AML-193 (cell line): ENCODE measurements at places on chromosomes 1 and 21.
A peak's percentile ranks its signal among the peaks of the same experiment; 100 is the strongest.

DNA sequence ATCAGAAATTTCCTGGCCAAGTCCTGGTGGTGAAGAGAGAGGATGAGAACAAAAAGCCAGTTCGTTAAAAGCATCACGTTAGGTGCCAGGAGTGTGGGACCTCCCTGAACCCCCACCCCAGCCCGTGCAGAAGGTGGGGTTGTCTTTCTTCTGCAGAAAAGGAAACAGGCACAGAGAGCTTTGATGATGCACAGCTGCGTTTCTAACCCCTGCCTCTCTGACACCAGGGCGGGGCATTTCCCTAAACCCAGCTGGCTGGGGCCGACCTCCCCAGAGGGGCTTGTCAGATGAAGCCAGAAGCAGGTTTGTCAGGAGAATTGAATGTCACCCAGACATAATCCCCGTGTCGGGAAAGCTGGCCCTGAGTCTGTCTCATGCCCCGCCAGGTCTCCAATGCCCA lies 189.3 kb upstream of the EDN2 start:
- DNase-seq = no peak

DNA sequence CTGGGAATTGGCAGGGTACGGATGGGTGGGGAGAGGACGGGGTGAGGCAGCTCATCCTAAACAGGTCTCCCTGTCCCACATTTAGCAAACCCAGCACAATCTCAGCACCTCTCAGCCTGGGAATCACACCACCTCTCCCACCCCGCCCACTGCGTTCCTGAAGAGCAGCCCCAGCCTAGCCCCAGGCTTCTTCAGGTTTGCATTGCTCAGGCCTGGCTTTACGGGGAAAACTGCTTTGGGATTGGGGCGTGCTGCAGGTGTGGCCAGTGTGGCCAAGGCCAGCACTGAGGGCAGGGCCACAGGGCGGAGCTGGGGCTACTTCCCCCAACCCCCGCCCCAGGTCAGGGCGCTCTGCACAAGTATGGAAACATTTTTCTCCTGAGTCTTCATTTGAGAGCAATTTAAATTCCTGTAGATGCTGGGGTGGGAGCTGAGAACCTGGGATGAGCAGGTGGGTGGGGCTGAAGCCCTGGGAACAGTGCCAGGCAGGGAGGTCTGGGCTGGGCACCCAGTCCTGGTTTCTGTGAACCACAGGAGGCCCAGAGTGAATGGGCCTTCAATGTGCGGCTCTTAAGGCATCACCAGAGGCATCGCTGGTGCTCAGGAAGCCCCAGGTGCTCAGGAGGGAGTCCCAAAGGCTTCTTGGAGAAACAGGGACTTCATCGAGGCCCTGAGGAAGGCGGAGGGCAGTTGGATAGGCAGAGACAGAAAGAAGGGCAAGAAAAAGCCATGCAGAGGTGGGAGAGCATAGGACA lies 24.1 kb downstream of the TNNT2 start:
- no peak for DNase-seq

- DNase-seq = no peak
These were observed 6.4 kb downstream of the MGST3 start for GRCh38 chr1:165637427-165637826.

GRCh38 chr1:118925651-118926050 lies 62.5 kb downstream of the TBX15 start:
- DNase-seq = no peak

DNA sequence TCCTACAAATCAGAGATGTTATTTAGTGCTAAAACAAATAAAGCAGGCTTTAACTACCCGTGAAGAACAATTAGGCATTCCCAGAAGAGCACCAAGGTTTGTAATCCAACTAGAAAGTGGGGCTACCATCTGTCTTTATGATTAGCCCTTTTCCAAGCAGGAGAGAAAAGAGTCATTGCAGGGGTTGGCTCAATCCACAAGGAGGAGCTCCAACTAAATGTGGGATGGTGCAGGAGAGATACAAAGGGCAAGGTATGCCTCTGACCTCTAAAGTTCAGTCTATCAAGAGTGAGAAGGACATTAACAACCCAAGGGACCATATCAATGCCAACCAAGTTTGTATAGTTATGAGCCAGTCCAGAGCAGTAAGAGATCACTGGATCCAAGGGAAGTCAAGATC lies 382.7 kb upstream of the DUSP10 start:
- no peak for DNase-seq

DNA sequence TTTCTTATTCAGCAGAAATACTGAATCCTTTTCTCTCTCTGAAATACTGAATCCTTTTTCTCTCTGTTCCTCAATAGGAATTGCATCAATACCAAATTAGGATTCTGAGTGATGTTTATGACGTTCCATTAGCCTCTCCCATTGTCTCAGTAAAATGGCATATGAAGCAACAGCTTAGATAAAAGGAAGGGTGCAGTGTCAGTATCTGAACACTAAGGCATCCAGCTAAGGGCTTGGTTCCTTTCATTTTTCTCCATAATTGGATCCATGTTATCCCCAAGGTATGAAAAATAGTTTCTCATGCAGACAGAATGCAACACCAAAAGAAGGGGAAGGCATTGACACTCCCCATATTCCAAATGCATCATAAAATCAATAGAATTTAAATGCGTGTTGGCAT lies 61.5 kb upstream of the RAVER2 start:
- DNase-seq = no peak

DNA sequence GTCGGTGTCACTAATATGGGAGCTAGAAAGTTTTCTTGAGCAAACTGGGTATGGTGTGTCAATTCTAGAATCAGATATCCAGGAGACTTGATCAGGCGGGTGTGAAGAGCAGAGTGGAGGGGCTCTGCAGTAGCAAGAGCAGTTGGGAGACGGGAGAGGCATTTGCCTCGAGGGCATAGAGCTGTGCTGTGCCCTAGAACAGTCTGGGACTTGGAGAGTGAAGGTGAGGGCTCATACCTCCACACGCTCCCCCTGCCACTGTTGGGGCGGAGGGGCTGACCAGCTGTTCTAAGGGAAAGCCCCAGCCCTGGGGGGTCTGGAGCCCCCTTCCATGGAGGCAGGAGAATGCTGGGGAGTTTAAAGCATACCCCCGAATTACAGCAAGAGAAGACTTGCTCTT lies 33.8 kb downstream of the SIM2 start:
- no peak for DNase-seq

DNA sequence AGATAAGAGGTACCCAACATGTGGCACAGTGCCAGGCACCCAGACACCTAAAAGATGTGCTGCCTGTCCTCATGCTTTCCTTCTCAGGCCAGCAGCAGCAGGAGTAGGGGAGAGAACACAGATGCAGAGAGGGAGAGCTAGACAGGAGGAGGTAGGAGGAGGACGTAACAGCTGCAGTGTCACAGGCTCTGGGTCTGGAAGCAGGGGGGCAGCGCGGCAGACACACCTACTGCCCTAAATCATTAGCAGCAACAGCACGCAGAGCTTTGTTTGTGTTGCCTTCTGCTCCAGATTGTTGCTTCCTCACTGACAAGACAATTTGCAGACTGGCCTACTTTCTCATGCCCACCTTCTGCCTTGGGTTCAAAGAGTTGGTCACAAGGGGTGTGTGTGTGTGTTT lies 196.7 kb upstream of the DAB1 start:
- no peak for DNase-seq

- DNase-seq = no peak
These were observed 60.8 kb upstream of the PRRC2C start for GRCh38 chr1:171424494-171424893.

GRCh38 chr1:87844251-87844650 lies 515.6 kb downstream of the LMO4 start:
- no peak for DNase-seq

- no peak for DNase-seq
These were observed 91.7 kb downstream of the TPR start for GRCh38 chr1:186283374-186283773.

DNA sequence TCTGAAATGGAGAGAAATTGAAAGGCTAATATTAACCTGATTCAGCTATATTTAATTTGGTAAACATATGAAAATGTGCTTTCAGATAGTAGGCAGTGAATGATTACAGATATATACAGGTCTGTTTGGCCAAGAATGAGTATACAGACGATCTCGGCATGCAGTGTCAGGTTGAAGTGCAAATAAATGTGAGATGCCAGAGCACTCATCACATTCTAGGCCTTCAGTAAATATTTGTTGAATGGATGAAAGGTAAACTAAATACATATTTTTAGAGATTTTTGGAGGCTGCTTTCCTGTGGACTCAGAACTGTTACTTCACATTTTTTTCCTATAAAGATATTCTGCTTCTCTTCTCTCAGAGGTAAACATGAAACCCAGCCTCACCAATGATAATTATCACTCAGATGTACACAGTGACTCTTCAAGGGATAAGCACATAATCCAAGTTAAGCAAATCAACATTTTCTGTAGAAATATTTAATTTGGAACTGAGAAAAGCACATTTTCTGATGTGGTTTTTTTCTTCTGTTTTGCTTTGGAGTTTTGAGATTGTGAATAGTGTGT lies 702.9 kb downstream of the BRINP3 start:
- no peak for DNase-seq

GRCh38 chr1:111513410-111514020 lies 10.1 kb upstream of the ADORA3 start:
- DNase-seq = no peak

GRCh38 chr1:209041927-209042326 lies 541.6 kb upstream of the CAMK1G start:
- DNase-seq = no peak

- peak; percentile 73 for DNase-seq
These were observed 1.5 kb upstream of the COX20 start for GRCh38 chr1:244833734-244834542.

GRCh38 chr1:17122521-17123164 lies 3.4 kb upstream of the PADI2 start:
- peak; percentile 68 for DNase-seq

DNA sequence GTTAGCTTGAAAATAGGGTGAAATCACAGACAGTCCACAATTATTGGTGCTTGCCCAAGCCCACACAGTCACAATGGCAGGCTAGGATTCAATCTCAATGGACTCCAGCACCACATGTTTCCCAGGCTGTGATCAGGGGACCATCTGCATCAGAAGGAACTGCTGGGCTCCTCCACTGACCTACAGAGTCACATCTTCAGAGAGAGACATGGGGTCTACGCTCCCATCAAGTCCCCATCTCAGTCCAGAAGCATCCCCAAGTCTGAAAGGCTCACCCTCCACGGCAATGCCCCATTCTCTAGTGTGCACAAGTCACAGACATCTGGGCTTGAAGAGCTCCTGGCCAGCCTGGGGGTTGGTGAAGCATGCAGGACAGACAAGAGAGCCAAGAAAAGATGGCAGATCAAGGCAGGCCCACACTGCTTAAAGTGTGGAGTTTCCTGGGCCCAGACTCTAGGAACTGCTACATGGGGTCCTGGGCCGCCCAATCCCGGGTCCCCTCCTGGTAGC lies 262.5 kb downstream of the NPHP4 start:
- DNase-seq = no peak

- peak; percentile 70 for DNase-seq
These were observed 193.8 kb downstream of the AK5 start for GRCh38 chr1:77475641-77476040.

- no peak for DNase-seq
These were observed 1360.4 kb downstream of the BRINP3 start for GRCh38 chr1:189117072-189117770.

DNA sequence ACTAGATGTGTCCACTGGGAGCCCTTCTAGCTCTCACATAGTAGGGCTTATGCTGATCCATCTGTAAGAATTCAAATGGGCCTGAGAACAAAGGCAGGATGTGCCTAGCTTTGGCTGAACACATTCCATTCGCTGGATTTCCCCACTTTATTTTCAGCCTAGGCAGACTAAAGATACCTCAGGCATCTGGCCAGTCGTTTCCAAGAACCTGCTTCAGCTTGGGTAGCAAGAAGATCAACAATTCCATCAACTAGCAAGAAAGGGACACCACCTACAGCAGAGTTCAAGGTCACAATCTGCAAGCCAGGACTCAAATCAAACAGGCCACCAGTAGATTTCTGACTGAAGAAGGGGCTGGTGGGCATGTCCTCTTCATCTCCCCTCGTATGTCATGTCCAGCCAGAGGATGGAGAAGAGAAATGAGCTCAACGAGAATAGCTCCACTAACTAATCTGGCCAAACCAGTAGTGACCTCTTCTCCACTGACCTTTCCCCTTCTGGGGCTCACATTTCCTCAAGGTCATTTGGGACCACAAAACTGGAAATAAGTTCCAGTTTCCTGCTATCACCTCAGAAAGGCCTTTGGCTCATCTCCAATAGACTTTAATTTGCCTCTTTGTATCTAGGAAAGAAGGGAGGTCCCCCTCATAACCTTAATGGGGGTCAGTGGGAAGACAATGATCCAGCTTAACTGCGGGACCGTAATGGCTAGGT lies 14.2 kb downstream of the TXNIP start:
- DNase-seq = no peak

DNA sequence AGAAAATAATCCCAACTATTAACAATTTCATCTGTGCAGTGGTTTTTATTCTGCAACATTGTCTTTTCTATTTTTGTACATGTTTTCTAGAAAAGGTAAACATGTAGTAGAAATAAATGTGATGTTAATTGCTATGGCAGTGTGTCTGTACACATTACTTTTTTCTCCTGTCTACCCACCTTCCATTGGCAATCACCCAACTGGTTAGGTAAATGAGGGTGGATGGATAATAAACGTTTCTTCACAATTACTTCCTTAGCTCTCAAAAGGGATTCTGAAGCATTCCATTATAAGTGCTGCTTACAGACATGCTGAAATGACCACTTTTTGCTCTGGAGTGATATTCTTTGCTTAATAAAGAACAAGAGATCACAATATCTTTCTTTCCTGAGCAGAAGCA lies 61.4 kb downstream of the MAGI3 start:
- DNase-seq = no peak

DNA sequence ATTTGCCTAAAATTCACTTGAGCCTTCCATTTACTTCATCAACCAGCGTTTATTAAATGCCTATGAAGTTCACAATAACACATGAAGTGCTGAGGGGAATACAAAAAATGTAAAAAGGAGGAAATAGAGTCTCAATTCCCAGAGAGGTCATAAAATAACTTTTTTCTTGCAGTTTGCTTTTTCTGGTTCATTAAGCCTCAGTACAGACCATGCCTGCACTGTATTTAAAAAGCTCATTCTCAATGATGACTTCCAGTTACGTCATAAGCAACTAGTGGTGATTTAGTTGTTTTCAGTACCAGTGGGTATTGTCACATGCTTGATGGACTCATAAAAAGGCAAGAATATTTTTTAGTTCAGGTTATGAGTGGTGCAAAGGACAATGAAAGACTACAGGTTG lies 160.1 kb upstream of the UBE2U start:
- no peak for DNase-seq

- no peak for DNase-seq
These were observed 11.6 kb downstream of the KCNQ4 start for GRCh38 chr1:40794974-40795715.

- DNase-seq = no peak
These were observed 11.5 kb upstream of the PADI1 start for GRCh38 chr1:17193222-17194132.

GRCh38 chr1:234040446-234041317 lies 136.2 kb downstream of the SLC35F3 start:
- no peak for DNase-seq

DNA sequence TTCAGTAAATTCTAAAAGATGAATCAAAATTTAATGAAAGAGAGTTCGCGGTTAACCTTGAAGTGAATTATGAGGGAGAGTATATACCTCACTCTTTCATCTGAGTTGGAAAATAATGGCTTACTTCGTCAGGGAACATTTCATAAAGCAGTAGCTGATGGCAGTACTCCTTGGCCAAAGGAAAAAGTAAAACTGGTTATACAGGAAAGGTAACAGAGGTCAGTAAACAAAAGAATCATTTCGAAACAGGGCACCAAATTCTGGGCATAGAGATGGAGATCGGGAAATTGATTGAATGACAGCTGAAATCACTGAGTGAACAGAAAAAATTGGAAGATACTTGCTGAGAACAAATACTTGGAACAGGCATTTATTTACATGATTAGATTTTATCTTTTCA lies 199.0 kb downstream of the OLFM3 start:
- DNase-seq = no peak
